H9 (cell line): ENCODE measurements at places on chromosomes 13 and 19.

DNA sequence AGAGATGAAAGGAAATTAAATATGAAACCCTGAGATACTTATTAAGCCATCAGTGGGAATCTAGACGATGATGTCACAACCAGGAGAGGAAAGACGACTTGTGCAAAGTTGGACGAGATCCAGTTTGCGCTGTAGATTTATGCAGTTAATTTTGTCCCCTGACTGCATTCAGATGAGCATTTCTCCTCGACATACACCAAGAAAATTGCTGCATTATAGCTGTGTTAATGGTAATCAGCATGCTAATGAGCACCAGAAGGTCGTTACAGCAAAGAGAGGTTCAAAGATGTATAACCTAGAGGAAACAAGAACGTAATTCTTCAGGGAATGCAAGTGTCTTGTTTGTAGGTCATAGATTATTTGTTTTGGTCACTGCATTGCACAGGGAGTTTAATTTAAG lies 371.7 kb downstream of the RBM26 start:
- no peak for DNase-seq

DNA sequence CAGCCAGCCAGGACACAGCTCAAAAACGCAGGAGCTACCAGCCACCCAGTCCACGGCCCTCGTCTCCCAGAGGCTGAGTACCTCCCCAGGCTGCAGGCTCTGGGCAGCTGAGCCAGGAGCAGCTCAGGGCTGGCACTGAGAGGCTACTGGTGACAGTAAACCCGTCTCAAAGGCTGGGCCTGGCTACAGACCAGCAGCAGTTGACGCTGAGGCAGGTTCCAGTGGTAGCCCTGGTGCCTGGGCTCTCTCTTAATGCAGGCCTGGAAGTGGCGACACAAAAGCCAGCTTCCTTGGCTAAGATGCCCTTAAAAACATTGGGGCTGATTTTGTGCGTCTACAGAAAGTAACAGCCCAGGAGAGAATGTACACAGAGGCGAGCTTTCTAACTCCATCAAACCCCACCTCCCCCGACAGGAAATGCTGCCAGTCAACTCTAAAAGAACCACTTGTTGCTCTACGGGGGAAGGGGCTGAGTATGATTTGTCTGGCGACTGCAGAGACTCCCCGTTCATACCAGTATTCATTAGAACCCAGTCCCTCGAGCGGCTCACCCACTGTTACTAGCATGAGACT lies 126.3 kb downstream of the STK24 start:
- no peak for DNase-seq

- no peak for DNase-seq
Observed at GRCh38 chr13:37576601-37577000, 22.0 kb downstream of the POSTN start.

DNA sequence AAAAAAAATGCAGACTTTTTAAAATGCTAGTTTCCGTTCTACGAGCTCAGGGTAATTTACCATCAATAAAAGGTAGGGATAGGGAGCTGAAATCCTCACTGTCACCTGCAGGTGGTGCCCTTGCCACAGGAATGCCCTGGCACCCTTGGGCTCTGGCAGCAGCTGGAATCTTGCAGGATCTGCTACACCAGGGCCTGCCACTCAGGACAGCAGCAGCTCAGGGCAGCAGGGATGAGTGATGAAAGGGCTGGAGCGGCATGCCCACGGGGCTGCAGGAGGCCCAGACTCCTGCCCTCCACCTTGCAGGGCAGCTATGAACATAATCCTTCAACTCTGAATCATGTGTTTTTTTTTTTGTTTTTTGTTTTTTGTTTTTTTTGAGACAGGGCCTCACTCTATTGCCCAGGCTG lies 54.0 kb downstream of the GNG7 start:
- DNase-seq = peak; percentile 76

DNA sequence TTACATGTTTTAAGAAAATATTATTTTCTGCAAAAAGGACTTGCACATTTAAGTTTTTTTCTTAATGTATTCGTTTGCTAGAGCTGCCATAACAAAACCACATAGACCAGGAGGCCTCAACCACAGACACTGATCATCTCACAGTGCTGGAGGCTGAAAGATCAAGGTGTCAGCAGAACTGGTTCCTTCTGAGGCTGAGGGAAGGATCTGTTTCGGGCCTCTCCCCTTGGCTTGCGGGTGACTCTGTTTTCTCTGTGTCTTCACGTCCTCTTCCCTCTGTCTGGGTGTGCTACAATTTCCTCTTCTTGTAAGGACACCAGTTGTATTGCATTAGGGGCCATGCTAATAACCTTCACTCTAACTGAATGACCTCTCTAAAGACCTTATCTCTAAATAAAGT lies 364.2 kb downstream of the IRS2 start:
- no peak for DNase-seq

DNA sequence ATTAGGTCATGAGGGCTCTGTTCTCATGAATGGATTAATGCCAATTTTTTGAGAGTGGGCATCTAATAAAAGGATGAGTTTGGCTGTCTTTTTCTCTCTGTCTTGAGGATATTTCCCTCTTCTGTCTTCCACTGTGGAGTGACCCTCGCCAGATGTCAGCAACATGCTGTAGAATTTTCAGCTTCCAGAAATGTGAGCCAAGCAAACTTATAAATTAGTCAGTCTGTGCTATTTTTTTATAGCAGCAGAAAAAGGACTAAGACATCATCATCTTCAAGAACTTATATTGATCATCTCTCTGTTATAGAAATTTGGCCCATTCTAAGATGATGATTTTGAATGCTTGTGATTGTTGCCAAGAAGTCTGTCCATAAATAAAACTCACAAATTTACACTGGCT lies 431.4 kb downstream of the FGF9 start:
- DNase-seq = no peak
